ENCODE measurements at places on chromosomes 3 and 15. TPM values are rescaled to one million over a fixed set of nuclear protein-coding genes. Genes with fewer than 3 reads are reported as not detected.

- no peaks in the 10 kb centered on the region for H3K27me3 ChIP-seq
- peak; percentile 74 for DNase-seq
- H3K36me3 ChIP-seq: no peaks in the 10 kb centered on the region
- H3K4me1 ChIP-seq: peaks cover 4% of the 10 kb centered on the region
- peak within 1 kb of the TSS; percentile 69 for H3K27ac ChIP-seq
Measured at GRCh38 chr15:34437687-34438086, at the start of gene GOLGA8A. Gene GOLGA8A, minus strand, starts transcription at chr15:34437808. Its CDS starts 48,117 bp downstream, at chr15:34389691.

GRCh38 chr3:180630371-180630770 is 28.4 kb downstream of the TTC14 start:
- H3K4me3 ChIP-seq: no peak overlapping the region
- peaks cover 21% of the 10 kb centered on the region for H3K27me3 ChIP-seq
- DNase-seq: no peak
- peaks cover 8% of the 10 kb centered on the region for H3K4me1 ChIP-seq
- H3K27ac ChIP-seq: no peak overlapping the region
- H3K36me3 ChIP-seq: peaks cover 10% of the 10 kb centered on the region

- no peaks in the 10 kb centered on the region for H3K4me1 ChIP-seq
- H3K27ac ChIP-seq: no peak overlapping the region
- H3K27me3 ChIP-seq: no peaks in the 10 kb centered on the region
Measured at GRCh38 chr15:27842526-27842925, 256.6 kb downstream of the OCA2 start.

GRCh38 chr15:23529891-23530290 is 35.6 kb upstream of the MKRN3 start:
- peaks cover 4% of the 10 kb centered on the region for H3K27me3 ChIP-seq
- DNase-seq: no peak
- no peaks in the 10 kb centered on the region for H3K4me1 ChIP-seq

- H3K4me1 ChIP-seq: peaks cover 9% of the 10 kb centered on the region
- DNase-seq: no peak
- no peaks in the 10 kb centered on the region for H3K36me3 ChIP-seq
- H3K27ac ChIP-seq: no peak overlapping the region
- H3K4me3 ChIP-seq: no peak overlapping the region
Measured at GRCh38 chr3:31157893-31158620, 263.6 kb upstream of the GADL1 start.

GRCh38 chr3:131907796-131908195 is 127.0 kb downstream of the CPNE4 start:
- no peaks in the 10 kb centered on the region for H3K36me3 ChIP-seq
- no peak for DNase-seq

GRCh38 chr3:147298511-147298982 is 107.8 kb downstream of the ZIC4 start:
- H3K27me3 ChIP-seq: no peaks in the 10 kb centered on the region
- no peak overlapping the region for H3K4me3 ChIP-seq
- no peaks in the 10 kb centered on the region for H3K4me1 ChIP-seq
- H3K27ac ChIP-seq: no peak overlapping the region
- H3K36me3 ChIP-seq: no peaks in the 10 kb centered on the region

DNA sequence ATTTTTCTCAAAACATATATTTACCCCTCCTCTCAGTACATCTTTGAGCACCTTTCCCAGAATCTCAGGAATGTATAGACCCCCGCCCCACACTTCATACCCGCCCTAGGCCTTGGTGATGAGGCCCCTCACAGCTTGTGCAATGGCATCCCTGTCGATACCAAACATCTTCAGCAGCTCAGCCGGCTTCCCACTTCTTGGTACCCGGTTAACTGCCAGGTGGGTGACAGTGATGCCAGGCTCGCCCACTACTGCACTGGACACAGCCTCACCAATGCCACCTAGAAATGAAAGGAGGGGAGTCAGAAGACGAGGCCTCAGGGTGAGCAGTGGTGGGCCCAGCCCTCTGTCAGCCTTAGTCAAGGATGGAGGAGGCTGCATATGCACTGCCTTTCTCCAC is 30.2 kb downstream of the TKT start:
- no peak for DNase-seq
- H3K36me3 ChIP-seq: peaks cover 41% of the 10 kb centered on the region
- H3K27ac ChIP-seq: no peak overlapping the region
- H3K27me3 ChIP-seq: no peaks in the 10 kb centered on the region
- H3K4me1 ChIP-seq: no peaks in the 10 kb centered on the region

DNA sequence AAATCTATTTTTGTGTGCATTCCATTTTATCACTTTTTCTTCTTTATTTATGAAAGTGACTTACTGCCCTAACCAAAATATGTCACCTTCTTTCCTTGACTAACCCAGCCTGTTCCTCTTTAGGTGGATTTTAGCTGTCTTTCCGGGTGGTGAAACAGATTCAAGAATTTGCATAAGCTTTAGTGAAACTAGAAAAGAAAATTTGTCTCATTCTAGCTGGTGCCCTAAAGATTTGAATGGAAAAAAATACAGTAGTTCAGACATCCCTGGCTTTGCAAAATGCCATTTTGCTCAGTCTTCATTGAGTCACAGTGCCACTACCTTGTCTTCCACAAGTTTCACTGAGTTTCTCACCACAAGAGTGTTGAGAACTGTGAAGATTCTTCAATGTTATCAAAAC is 28.2 kb upstream of the CCDC50 start:
- no peaks in the 10 kb centered on the region for H3K4me1 ChIP-seq
- H3K4me3 ChIP-seq: no peak overlapping the region
- H3K27me3 ChIP-seq: no peaks in the 10 kb centered on the region
- DNase-seq: no peak
- no peaks in the 10 kb centered on the region for H3K36me3 ChIP-seq

DNA sequence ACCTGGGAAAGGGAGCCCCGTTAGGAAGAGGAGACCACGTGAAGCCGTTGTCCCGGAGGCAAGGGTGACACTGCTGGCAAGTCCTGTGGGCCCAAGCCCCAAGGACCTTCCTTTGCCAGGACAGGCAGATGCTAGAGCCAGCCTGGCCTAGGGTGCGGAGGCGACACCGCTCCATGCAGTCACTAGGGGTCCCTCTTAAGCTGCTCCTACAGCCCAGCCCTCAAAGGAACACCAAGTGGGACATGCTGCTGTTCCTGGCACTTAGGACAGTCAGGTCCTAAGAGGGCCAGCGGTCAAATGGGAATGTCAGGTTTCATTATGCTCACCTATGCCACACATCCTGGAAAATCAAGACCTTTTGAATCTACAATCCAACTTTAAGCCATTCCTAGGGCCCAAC is 59.7 kb downstream of the RPN1 start:
- H3K27ac ChIP-seq: no peak overlapping the region
- no peak overlapping the region for H3K4me3 ChIP-seq
- H3K27me3 ChIP-seq: no peaks in the 10 kb centered on the region

The TM6SF1 gene
- 2.2 TPM for total RNA-seq

The RAB43 gene
- total RNA-seq: 49.7 TPM

The C2CD4A gene
- total RNA-seq: 2.6 TPM

The ADGRG7 gene
- total RNA-seq: not detected

The LRRN1 gene
- total RNA-seq: 0.17 TPM

The CYP19A1 gene
- total RNA-seq: not detected

The CAMK1 gene
- 51.9 TPM for total RNA-seq

The RAB7A gene
- 272 TPM for total RNA-seq

All from activated CD4-positive, alpha-beta memory T cell treated with anti-CD3 and anti-CD28 coated beads for 36 hours (primary cell).